ENCODE measurements at places on chromosomes 4 and X.

DNA sequence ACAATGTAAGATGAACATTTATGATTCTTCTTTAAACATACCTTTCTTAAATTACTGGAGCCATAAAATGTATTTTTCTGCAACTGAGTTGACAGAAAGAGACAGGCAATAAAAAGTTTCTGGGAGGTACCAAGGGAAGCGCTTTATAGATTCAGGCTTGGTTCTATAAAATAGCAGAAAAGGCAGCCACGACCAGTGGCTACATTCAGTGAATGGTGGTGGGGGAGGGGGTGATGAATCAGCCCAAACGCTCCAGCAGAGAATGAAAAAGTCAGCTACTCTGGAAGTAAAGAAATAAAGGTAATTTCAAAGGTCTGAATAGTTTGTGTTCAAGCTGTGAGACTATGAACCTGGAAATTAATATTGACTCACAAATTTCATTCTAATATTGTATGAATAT lies 456.1 kb downstream of the KCTD8 start:
- no peak for DNase-seq

- no peak for DNase-seq
Measured at GRCh38 chrX:40544343-40545266, 36.2 kb upstream of the ATP6AP2 start.

GRCh38 chrX:16702700-16703599 lies 9.5 kb downstream of the CTPS2 start:
- no peak for DNase-seq

- DNase-seq, result no peak
Measured at GRCh38 chrX:77635373-77635772, 150.6 kb downstream of the ATRX start.

DNA sequence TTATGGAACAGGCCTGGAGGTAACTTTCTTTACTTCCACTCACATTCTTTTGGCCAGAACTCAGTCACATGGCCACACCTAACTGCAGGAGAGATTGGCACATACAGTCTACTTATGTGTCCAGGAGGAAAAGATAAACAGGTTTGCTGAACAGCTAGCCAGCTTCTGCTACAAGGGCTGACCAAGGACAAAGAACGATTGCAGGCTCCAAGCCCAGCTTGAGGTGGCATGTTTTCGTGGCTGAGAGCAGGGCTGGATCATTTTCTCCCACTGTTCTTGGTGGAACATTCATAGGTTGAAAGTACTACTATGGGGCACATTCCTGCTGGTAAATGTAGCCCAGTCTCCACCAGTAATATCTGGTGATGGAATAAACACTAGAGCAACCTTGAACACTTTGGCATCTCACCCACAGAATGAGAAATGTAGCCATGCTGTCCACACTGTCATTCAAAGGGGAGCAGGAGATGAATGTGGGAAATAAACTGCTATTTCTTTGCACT lies 28.2 kb downstream of the NHS start:
- DNase-seq, result no peak

DNA sequence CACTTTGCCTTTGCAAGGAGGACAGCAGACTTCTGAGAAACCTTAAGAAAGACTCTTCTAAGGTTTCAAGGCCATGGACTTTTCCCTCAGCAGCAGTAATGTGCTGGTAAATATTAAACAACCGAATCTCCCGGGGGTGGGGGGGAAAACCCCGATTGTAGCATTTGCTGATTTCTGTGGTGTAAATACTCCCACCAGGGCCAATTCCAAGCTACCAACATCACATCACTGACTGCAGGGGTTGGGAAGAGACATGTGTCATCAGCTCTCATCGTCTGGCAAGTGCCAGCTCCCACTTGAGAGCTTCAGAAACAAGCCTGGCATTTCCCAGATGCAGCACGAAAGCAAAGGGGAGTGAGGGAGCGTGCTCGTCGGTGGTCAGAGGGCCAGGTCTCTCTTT lies 101.2 kb downstream of the BCOR start:
- DNase-seq, result no peak

GRCh38 chr4:99809326-99809725 lies 7.3 kb upstream of the DAPP1 start:
- DNase-seq, result no peak

DNA sequence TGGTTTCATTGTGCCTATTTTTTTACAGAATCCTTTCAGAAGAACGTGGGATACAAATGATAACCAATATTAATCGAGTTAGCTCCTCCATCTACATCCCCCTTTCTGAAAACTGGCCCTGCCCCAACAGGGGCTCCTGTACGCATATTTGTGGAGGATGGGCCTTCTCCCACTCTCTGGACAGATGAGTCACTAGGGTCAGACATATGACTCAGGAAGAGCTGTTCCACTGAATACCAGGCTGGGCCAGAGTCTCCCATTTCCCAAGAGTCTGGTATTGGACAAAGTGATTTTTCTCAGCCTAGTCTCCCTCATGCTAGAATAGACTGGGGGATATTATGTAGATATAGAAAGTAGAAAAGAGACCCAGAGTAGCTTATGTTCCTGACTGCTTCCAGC lies 142.4 kb downstream of the TSPAN5 start:
- no peak for DNase-seq

DNA sequence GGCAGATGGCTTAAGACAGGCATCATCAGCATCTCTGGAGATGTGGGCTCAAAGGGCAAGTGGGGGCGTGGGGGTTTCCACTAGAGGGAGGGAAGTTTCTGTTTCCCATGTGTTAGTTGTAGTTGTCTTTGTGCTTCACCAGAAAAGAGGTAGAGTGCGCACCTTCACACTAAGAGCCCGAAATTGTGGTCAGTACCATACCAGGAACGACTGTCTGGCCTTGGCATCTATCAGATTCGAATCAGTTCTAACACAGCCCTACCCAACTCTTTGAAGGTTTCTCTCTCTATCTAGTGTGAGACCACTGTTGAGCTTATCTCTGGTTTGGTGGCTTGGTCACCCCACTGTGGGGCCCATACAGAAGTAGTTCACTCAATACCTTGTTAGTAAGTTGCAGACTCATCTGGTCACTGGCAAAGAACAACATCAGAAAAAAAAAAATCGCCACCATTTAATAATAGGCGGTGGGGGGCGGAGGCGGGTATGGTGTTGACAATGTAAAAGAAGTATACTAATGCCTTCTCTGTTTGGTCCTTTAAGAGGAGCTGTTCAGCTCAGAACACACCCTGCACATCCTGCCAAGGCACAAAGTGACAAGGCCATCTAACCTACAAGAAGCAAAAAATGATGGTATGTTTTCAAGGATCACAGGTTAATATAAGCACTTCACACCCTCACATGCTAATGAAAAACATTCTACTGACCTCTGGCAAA lies 71.1 kb downstream of the NYX start:
- DNase-seq, result no peak

DNA sequence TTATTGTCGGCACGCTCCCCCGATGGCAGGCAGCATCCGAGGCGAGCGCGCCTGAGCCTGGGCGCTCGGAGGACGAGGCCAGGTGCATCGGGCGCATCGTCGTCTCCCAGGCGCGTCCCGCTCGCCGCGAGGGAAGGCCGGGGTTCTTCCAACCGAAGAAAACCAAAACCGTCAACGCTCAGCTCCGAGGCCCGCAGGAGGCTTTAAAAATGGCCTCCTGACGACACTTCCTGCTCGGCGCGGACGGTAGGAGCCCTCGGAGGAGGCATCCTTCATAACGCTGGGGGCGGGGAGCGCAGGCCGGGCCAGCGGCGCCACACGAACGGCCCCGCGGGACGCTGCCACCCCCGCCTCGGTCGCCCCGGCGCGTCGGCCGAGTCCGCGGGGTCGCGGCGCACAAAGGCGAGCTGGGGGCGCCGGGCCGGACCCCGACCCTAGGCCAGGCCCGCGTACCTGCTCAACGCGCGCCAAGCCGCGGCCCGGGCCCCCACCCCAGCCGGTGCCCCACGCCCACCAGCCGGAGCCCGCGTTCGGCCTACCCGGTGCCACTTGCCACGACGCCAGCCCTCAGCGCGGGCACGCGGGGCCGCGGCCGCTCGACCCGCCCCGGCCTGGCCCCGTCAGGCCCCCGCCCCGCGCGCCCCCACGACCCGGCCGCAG lies 501 bp downstream of the ZNF518B start:
- no peak for DNase-seq

DNA sequence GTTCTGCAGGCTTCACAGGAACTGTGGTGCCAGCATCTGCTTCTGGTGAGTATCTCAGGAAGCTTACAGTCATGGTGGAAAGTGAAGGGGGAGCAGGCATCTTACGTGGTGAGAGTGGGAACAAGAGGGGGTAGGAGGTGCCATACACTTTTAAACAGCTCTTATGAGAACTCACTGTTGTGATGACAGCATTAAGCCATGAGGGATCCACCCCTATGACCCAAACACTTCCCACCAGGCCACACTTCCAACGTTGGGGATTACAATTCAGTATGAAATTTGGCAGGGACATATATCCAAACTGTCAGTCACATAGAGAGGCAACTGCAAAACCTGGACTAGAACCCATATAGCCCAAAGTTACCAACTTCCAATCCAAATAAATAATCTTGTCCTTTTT lies 43.1 kb upstream of the ZCCHC12 start:
- DNase-seq, result no peak

DNA sequence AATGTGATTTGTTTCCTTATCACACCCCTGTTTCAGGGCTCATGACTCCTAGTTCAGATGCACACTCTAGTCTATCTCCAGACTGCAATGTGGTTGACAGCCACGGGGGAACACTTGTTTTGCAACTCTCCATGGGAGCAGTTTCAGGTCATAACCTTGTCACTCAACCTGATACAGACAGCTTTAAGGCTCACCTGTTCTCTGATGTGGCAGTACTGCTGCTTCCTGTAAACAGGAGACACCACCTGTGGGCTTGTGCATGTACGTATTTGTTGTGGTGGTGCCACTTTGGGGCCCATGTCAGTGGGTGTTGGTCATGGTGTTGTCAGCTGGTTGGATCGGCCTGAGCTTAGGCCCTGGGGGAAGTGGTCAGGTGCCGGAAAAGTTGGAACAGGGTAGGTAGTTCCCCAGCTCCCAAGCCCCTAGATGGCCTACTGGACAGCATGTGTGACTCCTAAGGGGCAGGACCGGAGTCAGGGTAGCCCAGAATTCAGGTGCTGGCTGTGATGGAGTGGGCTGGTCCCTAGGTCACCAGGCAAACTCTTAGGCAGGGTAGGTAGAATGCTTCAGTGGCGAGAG lies 46.2 kb downstream of the FAM9B start:
- DNase-seq, result no peak

GRCh38 chr4:56843421-56843899 lies 22.0 kb upstream of the SPINK2 start:
- no peak for DNase-seq

DNA sequence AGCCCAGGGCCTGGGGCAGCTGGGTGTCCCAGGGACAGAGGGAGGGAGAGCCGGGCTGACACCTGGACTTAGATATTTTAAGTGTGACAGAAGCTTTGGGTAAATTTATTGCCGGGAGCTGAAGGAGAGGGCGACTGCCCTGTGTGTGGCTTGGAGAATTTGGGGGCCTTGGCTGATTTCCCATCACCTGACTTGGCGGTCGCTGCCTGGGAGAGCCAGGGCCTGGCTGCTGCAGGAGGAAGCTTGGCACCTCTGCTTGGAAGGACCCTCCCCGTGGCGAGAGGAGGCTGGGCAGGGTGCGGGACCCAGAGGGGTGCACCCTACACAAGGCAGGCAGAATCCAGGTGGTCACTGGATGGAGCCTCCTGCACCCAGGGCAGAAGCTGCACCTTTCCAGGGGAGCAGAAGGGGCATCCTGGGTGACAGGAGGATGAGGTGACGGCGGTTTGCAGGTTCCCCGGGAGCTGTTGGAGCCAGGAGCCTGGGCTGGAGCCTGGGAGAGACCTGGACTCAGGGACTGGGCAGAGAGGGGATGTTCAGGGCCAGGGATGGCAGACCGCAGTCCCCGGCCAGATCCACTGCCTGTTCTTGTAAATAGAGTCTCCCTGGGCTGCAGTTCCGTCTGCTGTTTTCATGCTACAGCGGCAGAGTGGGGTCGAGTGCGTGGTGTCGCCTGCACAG lies 72.0 kb downstream of the RGS12 start:
- DNase-seq, result no peak
